ENCODE measurements at places on chromosomes 4 and X.

DNA sequence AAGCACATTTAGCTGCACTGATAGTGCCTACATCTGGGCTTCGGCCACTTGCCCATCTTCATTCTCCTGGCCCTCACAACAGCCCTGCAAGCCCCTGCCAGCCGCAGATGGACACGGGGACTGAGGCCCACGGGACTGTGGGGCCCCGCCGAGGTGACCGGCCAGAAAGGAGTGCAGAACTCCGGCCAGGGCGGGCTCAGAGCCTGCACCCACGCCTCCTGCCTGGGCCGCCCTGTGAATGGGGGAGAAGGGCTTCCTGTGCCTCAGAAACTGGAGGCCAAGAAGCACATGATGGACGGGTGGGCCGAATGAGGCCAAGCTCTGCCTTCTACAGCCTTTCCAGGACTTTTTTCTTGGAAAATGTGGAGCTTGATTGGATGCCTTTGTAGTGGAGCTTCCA lies 35.7 kb upstream of the HGFAC start:
- DNase-seq: no peak

DNA sequence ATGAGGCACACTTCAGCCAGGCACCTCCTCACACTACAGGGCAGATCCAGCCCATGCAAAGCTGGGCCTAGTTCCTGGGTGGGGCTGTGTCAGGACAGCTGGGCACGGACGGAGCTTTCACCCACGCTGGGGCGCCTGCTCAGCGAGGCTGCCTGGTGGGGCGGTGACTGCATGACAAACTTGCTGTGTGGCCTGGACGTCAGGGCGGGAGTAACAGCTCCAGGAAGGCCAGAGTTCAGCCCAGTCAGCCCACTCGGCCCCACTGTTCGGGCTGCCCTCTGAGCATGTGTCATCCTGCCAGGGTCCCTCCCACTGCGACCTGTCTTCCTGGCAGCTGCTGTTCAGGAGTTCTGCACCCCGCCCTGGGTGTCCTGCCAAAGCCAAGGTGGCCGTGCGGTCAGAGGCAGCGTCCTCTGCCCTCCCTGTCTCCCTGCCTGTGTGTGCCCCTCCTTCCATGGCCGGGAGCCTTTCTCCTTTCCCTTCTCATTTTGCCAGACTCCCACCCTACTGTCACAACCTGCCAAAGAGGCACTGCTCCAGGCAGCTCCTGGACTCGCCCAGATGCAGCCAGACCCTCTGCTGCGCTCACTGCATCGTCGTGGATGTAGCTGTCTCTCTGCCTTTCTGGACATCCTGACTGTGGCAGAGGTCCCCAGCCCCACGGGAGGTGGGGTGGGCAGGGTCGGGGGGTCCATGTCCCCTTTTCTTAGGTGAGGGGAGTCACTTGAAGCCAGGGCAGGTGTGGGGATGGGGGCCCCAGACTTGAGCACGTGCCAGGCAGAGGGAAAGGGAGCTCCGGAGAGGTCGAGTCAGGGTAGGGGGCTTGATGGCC lies 33.0 kb upstream of the KIAA0232 start:
- DNase-seq: no peak

- DNase-seq: no peak
Measured at GRCh38 chr4:140829825-140830224, 73.6 kb upstream of the TBC1D9 start.

- no peak for DNase-seq
Measured at GRCh38 chr4:121464854-121465253, 84.0 kb upstream of the QRFPR start.

- no peak for DNase-seq
Measured at GRCh38 chr4:101066626-101067170, 280.6 kb downstream of the PPP3CA start.

- no peak for DNase-seq
Measured at GRCh38 chr4:186149872-186150271, 41.5 kb upstream of the CYP4V2 start.

DNA sequence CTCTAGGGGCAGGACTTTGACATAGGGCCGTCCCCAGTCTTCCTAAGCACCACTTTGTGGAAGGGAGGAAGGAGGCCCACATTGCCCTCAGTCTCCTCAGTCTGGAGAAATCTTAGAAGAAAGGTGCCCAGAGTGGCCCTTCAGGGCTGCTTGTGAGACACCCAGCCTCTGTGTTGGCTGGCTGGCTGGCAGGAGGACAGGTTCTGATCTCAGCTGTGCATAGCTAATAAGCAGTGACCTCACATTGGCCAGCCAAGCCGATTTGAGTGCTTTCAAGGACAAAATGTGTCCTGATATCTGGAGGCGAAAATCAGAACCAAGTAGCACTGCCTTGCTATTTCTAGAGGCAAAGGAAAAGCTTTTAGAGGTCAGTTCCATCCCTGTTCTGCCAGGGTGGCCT lies 211.5 kb downstream of the BCOR start:
- DNase-seq: no peak

DNA sequence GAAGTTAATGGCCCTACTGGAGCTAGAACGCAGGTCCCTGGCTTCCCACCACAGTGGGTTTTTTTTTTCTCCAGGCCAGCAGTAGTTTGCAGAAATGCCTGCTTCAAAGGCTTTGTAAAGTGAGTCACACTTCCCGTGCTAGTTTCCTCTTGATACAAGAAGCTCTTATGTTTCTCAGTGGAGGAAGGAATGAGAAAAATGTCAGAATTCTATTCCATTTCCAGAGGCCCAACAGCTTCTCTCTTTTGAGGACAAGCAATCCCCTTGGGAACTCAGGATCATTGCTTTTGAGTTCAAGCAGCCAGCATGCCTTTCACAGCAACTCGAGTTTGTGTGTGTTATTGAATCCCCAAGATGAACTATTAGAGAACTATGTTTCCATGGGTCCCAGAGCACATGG lies 134.3 kb downstream of the GUCY2F start:
- DNase-seq: no peak

DNA sequence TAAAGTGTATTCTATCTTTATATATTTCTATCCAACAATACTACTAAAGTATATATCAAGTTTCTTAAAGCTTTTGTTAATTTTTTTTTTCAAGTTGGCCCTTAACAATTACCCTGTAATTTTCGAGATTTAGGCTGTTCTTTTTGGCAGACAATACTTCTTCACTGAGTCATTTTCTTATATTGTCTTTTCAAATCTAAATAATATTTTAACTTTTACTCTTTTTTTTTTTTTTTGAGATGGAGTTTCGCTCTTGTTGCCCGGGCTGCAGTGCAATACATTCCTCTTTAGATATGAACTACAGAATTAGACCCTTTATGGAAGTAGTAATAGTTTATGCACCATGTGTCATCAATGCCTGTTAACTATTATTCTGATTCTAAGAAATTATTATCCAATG lies 120.7 kb downstream of the GLRA3 start:
- DNase-seq: no peak

GRCh38 chr4:84870398-84871163 lies 95.9 kb downstream of the WDFY3 start:
- no peak for DNase-seq

DNA sequence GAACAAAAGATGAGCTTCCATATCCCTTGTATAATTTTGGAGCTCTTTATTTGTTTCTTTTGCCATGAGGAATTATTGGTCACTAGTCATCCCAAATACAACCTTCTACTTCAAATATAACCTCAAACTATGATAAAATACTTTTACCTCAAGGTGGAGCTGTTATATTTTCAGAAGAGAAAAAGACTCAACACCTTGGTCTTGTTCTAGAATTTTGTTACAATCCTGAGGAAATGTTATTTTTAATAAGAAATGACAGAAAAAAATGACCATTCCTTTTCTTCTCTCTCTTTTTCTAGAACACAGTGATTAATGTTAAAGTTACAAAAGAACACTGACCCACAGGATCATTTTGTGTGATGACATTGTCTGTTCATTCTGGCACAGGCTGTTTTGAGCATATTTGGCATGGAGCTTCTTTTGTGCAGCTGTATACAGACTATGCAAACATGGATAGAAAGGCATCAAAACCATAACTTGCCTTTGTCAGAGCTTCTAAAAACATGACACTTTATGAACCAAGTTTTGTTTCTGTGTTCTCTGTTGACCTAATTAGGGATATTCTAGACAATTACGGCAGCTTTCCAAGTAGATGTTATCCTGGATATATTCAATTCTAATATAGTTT lies 159.6 kb upstream of the CTSO start:
- no peak for DNase-seq

DNA sequence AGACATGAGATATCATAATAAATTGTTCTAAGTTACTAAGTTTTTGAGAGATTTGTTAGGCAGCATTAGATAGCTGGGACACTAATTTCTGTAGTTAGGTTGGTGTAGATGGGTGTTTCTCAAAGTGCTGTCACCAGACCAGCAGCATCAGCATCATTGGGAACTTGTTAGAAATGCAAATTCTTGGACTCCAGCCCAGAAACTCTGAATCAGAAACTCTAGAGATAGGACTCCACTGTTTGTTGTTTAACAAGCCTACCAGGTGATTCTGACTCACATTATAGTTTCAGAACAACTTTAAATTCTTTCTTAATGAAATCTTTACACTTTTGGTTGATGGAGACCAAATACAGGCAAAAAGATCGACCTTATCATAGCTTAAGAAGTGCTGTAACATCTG lies 173.7 kb downstream of the PABPC4L start:
- DNase-seq: no peak

DNA sequence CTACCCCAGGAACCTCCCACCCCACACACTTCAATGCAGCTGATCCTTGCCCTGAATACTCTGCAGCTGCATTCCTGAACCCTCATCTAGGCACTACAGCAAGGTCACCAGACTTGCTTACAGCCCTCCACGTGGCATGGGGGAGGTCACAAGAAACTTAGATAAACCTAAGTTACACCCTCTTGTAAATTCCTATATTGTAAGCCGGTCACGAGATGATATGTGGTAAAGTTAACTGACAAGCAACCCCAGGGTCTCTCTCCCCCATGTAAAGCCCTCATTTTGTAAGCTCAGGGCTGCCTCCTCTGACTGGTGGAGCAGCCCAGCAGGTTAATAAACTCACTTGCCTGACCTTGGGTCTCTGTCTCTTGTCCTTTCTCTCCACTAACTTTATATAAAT lies 570.7 kb downstream of the PCDH7 start:
- DNase-seq: no peak

DNA sequence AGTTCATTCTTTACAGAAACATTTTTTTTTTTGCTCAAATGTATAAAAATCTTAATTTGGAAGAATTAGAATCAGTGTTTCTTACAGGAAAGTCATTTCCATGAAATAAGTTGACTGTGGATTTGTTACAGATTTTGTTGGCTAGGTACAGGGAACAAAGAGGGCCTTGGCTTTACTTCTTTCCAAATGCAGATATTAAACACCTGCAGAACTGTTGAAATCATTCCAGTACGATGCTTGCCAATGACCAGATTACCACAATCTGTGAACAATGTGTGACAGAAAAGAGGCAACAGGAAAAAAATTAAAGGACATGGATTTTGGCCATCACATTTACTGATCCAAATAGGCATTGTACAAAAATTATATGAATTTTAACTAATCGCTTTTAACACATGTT lies 70.8 kb downstream of the ANXA10 start:
- no peak for DNase-seq

DNA sequence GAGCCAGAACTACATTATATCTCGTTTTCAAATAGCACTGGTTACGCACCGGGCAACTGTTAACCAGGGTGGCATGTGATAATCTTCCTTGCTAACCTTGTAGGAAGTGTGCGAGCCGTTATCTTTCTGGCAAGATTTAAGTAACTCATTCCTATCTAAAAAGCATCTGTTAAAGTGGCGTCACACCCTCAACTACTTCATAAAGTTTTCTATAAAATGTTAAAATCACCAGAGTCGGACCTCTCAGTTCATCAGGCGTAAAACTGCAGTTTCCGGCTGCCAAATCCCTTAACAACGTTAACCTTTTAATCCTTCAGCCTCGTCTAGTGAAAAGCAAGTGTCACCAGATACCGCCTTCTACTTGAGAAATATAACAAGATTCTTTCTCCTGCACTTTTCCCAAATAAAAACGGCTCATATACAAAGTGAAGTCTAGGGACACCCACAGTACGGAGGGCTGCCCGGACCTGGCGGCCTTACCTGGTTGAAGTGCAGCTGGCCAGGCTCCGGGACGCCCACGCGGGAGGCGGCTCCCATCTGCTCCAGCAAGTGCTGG lies 1.2 kb downstream of the SLC39A8 start:
- no peak for DNase-seq

GRCh38 chr4:145814246-145814645 lies 124.4 kb downstream of the ZNF827 start:
- DNase-seq: no peak

- DNase-seq: no peak
Measured at GRCh38 chrX:148774276-148774675, 273.9 kb downstream of the AFF2 start.

GRCh38 chr4:149980121-149980682 lies 98.0 kb upstream of the DCLK2 start:
- DNase-seq: no peak

- DNase-seq: peak; percentile 22
Measured at GRCh38 chr4:10015140-10015753, 6.0 kb downstream of the SLC2A9 start.

GRCh38 chrX:154661170-154661569 lies 7.8 kb upstream of the CTAG2 start:
- DNase-seq: no peak

DNA sequence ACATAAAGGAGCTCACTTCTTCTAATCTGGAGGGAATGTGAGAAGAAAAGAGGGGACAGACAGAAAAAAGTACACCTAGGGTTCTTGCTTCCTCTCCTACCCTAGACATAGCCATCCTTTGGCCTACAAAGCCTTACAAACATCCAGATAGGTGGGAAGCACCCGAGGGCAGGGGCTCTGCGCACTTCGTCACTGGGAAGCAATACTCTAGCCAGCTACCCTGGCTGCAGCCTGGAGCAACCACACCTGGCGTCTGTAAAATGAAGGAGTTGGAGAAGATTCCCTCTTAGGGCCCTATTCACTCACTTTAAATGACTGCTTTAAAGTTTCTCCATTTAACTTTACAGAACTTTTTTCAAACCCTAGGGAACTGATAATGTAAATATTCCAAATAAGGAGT lies 65.7 kb upstream of the NOCT start:
- DNase-seq: no peak

GRCh38 chr4:89658701-89659024 lies 178.3 kb downstream of the SNCA start:
- DNase-seq: no peak

- no peak for DNase-seq
Measured at GRCh38 chrX:24465532-24465865, 413 bp downstream of the PDK3 start.

DNA sequence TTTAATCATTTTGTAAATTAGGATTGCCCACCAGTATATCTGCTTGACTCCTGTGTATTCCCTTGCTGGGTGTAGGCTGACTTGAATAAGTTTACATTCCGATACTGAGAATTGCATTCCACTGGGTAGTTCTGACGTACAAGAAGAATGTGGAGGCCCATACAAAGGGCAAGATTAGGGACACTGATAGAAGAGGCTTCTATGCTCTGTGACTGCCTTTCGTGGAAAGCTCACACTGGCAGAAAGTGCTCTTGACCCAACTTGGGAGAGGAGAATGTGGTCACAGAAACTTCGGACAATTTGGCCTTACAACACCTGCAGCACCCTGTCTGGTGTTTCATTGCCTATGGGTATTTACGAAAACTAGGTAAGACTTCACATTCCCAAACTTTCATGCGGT lies 126.3 kb downstream of the RAPGEF2 start:
- DNase-seq: no peak

- no peak for DNase-seq
Measured at GRCh38 chr4:19512086-19512485, 739.6 kb upstream of the SLIT2 start.

GRCh38 chr4:31089815-31090214 lies 369.6 kb downstream of the PCDH7 start:
- no peak for DNase-seq

- no peak for DNase-seq
Measured at GRCh38 chr4:955931-956381, 17.4 kb downstream of the DGKQ start.

GRCh38 chr4:112592717-112593116 lies 44.0 kb downstream of the ZGRF1 start:
- DNase-seq: no peak
